Psoas muscle (tissue), 8 donors: ENCODE measurements at places on chromosomes 7 and 10.
A peak's percentile ranks its signal among the peaks of the same experiment; 100 is the strongest.

GRCh38 chr10:49739426-49739825 is 22.7 kb downstream of the OGDHL start:
- no peak for DNase-seq

DNA sequence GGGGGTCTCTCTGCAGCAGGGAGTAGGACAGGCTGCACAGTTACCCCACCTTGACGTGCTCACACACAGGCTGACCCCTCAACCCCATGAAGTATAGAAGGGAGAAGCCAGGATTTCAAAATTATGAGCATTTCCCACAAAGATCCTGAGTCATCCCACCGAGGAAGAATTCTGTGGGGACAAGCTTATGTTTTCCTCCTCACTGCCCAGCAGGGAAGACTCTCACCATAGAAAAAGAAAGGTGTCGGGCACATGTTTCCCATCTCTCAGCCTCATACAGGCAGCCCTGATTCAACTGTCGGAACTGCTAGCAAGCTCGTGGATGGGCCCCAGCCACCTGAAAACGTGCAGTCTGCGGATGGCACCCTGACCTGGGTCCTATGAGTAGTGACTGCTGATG is 499.7 kb upstream of the MKI67 start:
- DNase-seq = no peak

- DNase-seq = no peak
Measured at GRCh38 chr10:124867304-124867703, 65.7 kb downstream of the ABRAXAS2 start.

DNA sequence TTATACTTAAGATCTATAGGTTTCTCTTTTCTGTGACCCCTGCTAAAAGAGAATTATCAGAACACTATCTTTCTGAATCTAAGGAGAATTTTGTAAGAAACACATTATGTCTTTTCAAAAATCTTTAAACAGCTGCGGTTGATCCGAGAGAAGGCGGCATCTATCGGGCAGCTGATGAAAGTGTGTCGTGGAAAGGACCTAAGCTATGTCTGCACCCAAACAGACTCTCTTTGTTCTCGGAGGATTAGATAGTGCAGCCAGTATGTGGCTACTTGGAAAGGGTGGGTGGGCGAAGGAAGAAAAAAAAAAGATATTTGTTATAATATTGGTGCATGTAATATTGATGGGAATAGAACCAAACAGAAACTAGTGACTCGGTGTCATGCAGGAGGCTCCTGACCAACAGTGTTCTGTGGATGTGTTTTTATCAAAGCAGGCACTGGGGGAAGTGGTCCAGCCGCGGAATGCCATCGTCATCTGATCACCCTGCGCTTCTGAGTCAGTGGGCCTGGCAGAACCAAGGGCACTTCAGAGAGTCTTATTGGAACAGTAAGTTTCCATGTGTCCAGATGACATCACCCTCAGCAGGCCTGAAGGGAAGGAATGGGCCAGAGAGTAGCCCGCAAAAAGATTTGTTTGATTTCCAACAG is 509.7 kb upstream of the AKR1E2 start:
- peak; percentile 29 for DNase-seq

- DNase-seq = no peak
Measured at GRCh38 chr7:40638545-40639320, 503.9 kb downstream of the SUGCT start.

DNA sequence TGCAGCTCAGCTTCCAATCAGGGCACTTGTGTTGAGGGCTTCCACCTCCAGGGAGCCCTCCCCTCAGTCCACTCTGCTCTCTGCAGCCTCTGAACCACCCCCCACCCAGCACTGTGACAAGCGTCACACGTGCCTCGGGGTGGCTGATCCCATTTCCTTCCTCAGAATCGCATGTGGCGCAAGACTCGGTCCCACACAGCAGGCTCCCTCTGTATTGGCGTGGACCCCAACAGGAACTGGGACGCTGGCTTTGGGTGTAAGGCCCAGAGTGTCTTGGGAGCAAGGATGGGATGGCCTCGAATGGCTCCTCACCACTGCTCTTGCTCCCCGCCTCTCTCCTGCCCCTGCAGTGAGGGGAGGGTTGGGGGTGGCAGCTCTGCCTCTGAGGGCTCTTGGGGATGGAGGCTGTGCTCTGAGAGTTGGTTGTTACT is 4.1 kb downstream of the CPA1 start:
- DNase-seq = no peak

DNA sequence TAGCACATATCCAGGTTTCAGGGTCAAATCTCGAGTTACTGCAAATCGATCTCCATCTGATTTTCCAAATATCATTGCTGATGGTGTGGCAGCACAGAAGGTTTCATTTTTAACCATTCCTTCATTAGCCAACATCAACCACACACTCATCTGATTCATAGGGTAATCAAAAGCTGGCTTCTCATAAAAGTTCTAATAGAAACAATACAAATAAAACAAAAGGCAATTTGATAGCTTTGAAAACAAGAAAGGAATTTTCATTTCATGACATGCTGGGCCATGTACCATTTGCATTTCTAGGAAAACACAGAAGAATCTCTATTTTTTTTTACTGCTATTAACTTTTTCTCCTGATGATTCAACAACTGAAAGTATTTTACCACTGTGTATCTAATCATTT is 147.7 kb upstream of the SLC26A5 start:
- DNase-seq = no peak

DNA sequence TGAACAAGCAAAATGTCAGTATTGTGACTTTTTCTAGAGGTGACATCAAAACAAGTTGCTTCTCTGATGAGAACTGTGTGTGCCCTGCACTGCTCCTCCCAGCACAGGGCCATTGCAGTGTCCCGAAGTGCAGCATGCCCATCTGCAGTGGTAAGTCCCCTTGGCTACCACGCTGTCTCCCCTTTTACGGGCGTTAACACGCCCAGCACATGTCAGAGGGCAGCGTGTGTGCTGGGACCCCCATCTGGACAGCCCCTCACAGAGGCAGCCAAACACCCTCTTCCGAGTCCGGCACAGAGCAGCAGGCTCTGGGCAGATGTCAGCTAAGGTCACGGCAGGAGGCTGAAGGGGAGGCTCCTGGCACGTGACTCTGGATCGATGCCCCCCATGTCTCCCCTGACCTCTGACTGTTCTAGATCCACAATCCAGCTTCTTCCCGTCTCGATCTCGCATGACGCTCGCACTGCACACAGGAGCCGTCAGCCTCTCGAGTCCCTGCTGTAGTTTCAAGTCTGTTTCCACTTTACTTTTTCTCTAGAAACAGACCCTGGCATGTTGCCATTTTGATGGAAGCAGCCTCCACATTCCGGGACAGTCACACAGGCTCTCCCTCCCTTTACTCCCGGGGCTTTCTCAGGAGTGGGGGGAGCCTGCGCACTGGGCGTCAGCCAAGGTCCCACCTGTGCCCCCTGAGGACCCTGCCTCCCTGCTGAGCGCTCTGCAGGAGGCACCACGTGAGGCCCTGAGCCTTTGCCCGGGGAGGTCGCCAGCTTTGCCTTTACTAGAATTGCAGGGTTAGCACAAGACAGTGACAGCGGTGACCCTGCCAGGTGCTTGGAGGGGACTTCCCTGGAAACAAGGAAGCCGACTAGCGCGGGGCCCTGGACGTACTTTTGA is 133.8 kb downstream of the TCERG1L start:
- no peak for DNase-seq

DNA sequence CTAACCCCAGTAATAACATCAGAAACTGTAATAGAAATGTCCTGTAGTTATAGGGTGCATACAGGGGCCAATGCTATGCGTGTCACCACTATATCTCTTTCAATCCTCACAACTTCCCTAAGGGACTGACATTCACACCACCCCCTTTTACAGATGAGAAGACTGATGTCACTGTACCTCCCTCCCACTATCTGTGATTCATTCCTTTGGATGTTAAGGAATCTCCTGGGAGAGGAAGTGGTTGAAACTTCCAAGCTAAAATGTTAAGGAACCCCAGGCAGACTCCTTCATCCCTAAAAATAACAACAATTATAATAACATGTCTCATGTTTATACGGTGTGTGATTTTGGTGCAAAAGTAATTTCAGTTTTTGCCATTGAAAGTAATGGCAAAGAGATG is 5.4 kb downstream of the COL13A1 start:
- DNase-seq = no peak

- no peak for DNase-seq
Measured at GRCh38 chr10:103120977-103121735, 71.9 kb downstream of the NT5C2 start.

- no peak for DNase-seq
Measured at GRCh38 chr7:13179775-13180523, 492.5 kb downstream of the ARL4A start.

DNA sequence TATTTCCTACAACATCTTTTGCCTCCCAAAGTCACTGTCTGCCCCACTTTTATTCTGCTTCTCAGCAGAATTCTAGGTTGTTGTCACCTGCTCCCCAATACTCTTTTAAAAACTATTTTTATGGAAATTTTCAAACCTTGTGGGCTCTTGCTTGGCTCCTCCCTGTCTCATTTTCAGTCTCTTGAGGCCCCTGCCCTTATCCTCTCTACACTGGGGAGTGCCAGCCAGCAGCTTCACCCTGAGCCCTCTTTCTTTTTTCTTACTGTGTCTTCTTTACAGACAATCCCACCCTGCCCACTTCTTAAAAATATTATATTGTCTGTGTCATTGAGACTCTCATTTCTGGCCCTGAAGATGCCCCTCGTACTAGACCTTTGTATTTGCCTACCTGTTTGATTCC is 61.7 kb upstream of the TMEM248 start:
- no peak for DNase-seq

GRCh38 chr10:69498711-69499471 is 47.6 kb downstream of the TSPAN15 start:
- DNase-seq = peak; percentile 81

DNA sequence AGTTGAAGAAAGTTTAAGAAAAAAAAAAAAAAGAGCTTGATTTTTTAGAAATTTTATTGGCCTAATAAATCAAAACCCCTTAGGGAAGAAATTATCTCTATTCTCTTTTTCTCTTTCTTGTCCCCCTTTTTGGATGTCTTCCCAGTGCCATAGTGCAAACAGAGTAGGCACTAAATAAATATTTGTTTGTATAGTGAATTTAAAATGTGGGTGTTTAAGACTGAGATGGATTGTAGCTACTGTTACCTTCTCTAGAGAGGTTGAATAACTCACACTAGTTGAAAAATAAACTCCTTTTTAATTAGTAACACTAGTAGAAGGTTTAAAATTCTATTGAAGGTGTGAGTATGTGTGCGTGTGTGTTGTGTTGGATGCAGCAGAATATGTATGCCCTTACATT is 783.8 kb downstream of the NXPH1 start:
- no peak for DNase-seq

DNA sequence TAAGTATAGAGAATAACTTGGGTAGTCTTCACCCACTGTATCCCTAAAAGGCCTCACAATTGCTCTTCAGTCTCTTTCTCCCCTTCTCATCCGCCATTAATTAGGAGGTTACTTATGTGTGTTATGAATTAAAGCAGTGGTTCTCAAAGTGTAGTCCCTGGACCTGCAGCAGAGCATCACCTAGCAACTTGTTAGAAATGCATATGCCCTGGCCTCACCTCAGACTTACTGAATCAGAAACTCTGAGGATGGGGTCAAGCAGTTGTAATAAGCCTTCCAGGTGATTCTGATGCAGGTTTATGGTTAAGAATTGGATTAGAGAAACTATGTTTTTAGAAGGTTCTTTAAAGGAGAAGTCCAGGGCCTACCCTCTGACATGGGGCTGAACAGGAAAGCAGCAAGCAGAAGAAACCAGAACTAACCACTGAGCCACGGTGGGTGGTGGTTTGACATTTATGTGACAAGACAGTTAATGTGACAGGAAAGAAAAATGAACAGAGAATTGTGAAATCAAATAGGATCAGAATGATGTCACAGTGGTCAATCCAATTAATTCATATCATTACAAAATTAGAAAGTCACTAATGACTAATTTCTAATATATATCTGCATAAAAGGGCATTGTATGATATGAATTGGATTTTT is 37.6 kb downstream of the ENTPD1 start:
- DNase-seq = no peak

DNA sequence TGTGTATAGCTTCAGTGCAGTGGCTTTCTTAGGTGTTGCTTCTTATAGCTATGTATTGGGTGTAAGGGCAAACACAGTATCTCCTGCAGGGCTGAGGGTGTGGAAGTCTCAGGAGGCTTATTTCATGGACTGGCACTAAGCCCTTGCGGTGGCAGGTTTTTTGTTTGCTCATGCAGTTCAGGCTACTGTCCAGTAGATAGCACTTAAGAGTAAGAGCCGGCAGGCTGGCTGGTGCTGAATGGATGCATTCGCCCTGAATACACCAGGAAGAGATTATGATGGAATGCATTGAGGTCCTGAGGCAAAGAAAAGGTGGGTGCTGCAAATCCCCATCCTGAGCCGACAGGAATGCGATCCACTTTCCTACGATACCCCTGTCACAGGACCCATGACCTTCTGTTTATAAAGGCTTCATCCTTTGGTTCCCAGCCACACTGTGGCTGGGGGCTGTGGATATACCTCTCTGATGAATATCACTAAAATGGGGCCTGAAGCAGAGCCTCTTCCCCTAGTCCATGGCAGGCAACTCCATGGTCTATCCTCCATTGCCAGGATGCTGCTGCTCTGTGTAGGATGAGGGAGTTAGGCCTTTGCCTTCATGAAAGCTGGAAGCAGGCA is 44.9 kb downstream of the ANXA8 start:
- no peak for DNase-seq

DNA sequence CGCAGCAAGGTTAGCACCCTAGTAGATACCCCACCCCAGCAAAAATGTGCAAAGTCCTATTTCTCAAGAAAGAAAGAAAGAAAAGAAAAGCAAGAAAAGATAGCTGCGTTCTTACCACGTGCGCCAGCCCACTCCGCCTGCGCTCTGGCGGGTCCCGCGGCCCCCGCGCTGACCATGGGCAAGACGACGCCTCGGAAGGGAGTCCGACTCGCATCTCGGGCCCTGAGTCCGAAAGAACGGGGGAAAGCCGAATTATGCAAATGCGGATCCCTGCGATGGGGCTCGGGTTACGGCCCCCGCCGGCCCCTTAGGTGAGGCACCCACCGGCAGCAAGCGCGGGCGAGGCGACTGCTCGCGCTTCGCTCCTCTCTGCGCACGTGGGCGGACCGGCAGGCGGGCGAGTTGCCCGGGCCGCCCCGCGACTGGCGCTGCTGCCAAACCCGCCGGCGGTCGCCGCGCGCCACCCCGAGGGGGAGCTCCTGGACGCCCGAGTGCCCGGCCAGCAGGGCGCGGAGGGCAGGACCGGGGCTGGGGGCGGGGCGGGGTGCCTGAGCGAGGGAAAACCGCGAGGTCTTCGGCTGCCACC is 2.4 kb upstream of the EGR2 start:
- peak; percentile 33 for DNase-seq

DNA sequence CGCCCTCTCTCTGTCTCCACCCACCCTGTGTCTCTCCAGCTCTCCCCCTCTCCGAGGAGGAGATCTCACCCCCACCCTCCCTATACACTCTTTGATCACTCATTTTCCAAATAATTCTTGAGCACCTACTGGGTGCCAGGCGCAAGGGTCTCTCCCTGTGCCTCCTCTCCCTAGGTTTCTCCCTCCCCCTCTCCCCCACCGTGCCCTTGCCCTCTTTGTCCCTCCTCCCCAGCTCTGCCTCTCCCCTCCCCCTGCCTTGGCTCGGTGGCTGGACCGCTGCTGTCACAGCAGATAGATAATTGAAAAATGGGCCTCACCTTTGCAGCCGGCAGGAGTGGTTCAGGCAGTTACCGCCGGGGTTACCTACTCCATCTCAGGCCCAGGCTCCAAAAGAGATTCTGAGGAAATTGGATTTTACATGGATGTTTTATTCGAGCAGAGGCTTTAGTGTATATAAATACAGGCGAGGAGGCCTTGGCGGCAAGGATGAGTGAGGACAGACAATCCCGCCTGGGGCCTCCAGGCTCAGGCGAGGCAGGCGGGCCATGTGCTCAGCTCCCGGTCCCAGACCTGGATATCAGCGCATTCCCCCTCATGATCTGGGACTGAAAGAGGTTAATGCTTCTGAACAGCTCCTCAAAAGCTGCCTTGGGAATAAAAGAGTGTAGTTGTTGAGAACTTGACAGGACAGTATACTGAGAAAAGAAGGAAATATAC is 60.8 kb upstream of the BTRC start:
- DNase-seq = no peak
